ENCODE measurements at places on chromosomes 2 and 18.

GRCh38 chr2:226059961-226060627 lies 660.6 kb downstream of the NYAP2 start:
- no peak for DNase-seq

GRCh38 chr18:7609617-7610016 lies 42.5 kb downstream of the PTPRM start:
- no peak for DNase-seq

DNA sequence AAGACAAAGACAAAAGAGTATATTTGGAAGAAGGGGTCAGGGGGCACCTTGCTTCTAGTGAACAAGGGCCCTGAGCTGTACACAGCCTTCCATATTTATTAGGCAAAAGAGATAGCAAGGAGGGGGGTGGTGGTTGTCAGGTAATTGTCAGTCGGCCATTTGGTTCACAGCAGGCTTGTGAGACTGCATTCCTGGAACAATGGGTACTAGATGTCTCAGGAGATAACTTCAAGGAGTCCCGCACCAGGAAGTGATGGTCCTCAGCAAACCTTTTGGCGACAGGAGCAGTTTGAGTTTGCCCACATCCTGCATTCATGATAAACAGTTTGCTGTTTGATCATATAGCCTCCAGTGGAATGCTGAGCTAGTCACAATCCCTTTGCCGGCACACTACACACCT lies 376.4 kb upstream of the RAB12 start:
- no peak for DNase-seq

GRCh38 chr2:18425210-18425703 lies 135.2 kb downstream of the RDH14 start:
- DNase-seq: no peak

GRCh38 chr2:187523325-187523724 lies 30.9 kb downstream of the TFPI start:
- DNase-seq: no peak

- peak; percentile 66 for DNase-seq
Observed at GRCh38 chr18:61635901-61636528, 256.8 kb downstream of the RNF152 start.

- no peak for DNase-seq
Observed at GRCh38 chr2:116948258-116948657, 866.2 kb upstream of the DDX18 start.

DNA sequence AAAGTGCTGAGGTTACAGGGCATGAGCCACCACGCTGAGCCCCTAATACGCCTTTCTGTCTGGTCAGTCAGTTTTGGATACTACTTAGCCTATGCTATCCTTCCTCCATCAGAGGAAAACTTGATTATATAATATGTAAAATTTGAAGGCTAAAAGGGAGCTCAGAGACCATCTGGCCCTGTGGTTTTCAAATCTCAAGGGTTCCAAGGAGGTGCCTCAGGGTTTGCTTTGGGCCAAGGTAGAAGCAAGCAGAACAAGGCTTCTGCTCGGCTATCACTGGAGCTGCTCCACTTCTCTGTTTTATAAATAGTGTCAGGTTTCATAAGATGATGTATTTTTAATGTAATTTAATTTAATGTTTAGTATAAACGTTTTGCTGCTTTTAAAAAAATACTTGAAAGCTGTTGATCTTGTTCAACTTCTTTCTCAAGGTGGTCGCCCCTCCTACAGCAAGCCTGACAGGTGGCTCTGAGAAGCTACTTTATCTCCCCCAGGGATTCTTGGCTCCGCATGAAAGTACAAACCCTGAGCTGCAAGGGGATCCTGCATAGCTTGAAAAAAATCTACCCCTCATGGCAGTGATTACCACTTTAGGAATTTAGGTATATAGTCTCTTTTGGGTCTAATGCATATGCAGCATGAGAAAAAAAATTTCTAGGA lies 290.3 kb downstream of the CNTNAP5 start:
- no peak for DNase-seq

DNA sequence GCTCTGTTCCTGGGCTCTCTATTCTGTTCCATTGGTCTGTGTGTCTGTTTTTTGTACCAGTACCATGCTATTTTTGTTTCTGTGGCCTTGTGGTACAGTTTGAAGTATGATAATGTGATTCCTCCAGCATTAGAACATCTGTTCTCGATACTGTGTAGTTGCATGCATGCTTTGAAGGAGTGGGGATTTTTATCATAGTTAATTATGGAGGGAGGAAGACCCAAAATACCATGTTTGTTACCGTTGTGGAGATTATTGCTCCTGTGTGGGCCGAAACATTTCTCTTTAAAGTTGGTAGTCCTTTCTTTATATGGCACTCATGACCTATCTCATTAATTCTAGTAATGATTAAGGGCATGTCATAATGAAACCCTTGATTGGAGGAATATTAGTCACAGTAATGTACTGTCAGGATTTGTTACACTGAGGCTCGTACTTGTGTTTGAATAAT lies 87.6 kb downstream of the TTC27 start:
- DNase-seq: no peak

GRCh38 chr18:11183637-11184036 lies 34.3 kb upstream of the PIEZO2 start:
- DNase-seq: no peak

GRCh38 chr2:96739076-96739632 lies 710 bp downstream of the LMAN2L start:
- no peak for DNase-seq

GRCh38 chr2:4938206-4938605 lies 754.0 kb upstream of the SOX11 start:
- no peak for DNase-seq

DNA sequence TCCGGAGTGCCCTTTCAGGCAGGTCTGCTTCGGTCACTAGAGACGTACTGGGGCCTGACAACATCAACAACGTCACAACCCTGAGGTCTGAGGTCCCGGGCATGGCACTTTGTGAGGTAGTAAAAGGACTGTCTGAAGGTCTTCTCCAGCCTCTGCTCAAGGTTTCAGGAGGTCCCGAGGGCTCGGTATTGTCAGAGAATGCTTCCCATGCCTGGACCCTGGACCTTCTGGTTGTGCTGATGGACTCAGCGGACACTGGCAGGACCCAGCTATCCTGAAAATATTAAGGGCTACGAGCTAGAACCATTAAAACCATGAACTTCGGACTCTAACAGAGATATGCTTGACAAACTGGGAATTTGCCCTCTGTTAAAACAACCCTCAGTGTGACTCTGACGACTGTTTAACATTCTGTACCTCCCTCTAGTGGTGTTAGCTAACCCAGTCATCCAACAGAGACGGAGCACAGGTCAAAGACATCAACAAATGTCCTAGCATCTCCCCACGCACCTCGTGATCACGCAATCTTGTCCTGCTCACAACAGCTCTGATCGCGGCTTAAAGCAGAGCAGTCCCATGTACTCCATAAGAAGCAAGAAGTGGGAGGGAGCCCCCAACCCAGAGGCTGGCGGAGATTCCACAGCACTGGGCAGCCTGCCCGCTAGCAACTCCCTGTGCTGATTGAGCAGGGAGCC lies 96.5 kb downstream of the CCDC93 start:
- no peak for DNase-seq

- DNase-seq: no peak
Observed at GRCh38 chr2:36433311-36434217, 78.0 kb downstream of the CRIM1 start.

GRCh38 chr2:30113617-30114293 lies 33.1 kb upstream of the YPEL5 start:
- no peak for DNase-seq

GRCh38 chr2:186455613-186456012 lies 30.4 kb upstream of the ZC3H15 start:
- no peak for DNase-seq

GRCh38 chr2:64770781-64771334 lies 117.1 kb upstream of the SERTAD2 start:
- DNase-seq: no peak

DNA sequence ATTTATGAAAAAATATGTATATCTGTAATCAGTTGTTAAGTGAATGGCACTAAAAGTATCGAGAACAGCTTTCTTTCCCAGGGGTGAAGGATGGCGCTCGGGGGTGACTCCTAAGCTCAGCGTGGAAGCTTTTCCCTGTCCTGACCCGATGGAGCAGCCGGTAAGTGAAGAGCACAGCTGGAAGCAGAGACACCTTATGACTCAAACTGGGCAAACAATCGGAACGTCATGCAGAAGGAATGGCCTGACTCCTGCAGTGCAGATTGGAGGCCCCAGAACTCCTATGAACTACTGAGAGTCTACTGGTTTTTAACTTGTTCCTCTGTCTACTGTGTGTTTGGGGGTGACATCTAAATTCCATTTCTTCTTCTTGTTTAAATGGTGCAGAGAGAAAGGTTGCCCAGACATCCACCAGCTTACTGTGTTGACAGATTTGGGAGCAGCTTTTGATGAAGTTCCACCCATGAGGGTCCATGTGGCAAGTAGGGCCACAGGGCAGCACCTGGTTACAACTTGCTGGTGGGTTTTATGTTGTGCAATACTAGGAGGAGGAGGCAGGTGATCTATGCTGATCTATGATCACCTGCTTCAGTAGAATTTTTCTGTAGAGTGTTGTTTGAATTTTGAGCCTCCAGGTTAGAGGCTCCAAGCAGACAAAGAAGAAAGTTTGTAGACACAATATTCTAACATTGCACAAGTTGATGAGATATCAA lies 52.8 kb upstream of the TMEM182 start:
- DNase-seq: no peak

GRCh38 chr2:112314856-112315255 lies 39.5 kb downstream of the ZC3H6 start:
- DNase-seq: no peak

GRCh38 chr18:58476516-58477256 lies 152.2 kb downstream of the ALPK2 start:
- DNase-seq: no peak

DNA sequence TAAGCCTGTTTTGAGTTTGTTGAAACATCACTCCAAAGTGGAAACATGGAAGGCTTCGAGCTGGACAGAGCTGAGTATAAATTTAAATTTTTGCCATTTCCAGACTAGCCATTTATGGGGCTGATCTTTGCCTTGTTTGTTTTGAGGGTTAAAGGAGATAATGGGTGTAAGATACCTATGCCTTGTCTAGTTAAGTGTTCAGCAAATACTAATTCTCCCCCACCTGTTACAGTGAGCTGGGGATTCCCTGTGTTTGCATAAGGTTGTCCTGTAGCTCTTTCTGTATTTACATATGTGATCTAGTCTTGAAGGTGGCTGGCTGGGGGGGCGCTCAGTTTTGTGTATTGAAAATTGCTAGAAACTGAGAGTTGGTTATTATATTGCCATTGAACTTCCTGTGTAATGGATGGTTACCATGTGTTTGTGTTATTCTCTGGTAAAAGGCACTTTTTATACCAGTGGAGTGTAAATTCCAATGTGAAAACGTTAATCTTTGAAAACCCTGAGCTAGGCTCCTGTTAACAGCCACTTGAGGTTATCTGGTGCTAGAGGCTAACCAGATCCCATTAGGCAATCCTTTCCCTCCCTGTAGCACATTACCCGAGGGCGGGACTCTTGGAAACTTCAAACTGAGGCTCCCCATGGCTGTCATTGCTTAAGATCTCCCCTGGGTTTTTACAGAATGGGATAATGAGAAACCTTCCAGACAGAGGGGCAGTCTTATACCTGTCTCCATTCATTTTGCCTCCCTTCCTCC lies 26.7 kb downstream of the TANC1 start:
- no peak for DNase-seq

GRCh38 chr18:35653392-35654135 lies 72.0 kb downstream of the GALNT1 start:
- DNase-seq: no peak

DNA sequence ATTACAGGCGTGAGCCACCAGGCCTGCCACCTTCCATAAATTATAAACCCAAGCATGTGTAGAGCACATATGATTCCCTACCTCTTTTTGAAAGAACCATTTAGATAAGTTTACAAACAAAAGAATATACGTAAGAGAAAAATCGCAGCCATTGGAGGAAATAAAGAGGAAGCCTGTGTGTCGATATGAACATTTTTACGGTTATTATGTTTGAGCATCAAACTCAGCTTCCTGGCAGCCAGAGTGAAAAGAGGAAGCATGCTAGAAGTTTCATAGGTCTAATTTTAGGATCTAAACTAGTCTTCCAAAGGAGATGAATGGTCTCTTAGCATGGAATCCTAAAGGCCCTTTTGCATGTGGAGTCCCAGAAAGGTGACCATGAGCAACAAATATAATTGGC lies 104.3 kb downstream of the PLB1 start:
- DNase-seq: no peak

- no peak for DNase-seq
Observed at GRCh38 chr2:104976603-104977120, 61.2 kb upstream of the MRPS9 start.

DNA sequence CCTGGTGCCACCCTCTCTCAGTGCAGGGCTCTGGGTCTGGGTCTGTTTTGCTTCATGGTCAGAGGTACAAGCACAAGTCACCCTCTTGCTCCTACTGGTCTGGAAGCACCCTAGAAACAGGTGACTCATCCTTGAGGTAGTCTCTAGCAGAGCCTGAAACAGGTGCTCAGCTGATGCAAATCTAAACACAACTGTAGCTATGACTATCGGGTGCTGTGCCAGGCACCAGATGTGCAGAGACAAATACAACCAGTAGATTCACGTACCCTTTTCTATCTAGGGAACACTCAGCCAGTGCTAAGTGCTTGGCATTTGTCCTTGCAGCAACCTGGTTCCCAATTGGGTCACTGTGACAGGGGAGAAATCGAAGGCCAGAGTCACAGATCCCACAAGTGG lies 140.9 kb upstream of the MYCN start:
- DNase-seq: peak; percentile 67

GRCh38 chr2:241541564-241542277 lies 16.8 kb upstream of the BOK start:
- DNase-seq: no peak

DNA sequence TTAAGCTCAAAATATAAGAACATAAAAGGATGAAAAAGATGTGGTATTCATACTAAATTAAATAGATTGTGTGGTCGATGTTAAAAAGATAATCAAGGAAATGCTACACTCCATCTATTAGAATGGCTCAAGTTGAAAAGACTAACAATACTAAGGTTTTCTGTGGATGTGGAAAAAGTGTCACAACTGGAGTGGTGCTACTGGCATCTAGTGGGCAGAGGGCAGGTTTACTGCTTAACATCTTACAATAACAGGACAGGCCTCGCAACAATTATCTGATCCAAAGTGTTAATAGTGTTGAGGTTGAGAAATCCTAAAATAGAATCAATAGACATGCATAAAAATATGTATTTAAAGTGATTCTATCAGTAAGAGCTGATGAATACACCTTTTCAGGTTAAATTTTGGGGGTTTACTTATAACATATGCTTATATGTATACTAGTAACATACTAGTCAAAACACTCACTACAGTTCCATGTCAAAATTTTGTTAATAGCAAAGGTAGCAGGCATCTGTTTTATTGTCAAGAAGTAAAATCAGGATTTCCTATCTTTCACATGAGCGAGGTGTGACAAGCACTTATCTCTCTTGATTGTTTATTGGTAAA lies 91.5 kb upstream of the TMEFF2 start:
- DNase-seq: no peak

GRCh38 chr2:32691678-32692077 lies 63.8 kb downstream of the TTC27 start:
- no peak for DNase-seq

Measured in thyroid gland (tissue), 4 donors.